NCI-H2227 treated with DMSO at 0.1 percent for 48 hours (cell line): ENCODE measurements at places on chromosomes 4 and X.
A peak's percentile ranks its signal among the peaks of the same experiment; 100 is the strongest.

DNA sequence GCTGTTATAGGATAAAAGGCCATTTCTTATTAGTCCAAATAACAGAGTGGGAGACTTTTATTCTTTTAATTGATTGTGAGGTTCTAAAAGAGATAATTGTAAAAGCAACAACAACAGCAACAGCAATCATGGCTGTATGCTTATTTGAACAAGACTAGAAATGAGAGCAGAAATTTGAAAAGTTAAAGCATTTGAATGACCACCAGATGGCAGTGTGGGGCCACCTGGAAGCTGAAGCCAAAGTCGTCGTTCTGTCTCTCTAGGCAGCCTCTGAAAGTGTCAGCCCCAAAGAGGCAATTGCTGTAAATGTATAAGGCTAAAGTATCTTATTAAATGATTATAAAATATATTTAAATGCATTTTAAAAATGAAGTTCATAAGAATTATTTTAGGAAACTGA lies 42.2 kb downstream of the SH2D1A start:
- peak; percentile 74 for DNase-seq

DNA sequence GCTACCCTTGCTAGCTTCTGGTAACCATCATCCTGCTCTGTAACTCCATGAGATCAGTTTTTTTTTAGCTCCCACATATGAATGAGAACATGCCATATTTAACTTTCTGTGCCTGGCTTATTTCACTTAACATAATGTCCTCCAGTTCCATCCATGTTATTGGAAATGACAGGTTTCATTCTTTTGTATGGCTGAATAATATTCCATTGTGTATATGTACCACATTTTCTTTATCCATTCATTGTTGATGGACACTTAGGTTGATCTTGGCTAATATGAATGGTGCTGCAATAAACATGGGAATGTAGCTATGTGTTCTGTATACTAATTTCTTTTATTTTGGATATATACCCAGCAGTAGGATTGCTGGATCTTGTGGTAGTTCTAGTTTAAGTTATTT lies 204.7 kb downstream of the BMPR1B start:
- DNase-seq: no peak

DNA sequence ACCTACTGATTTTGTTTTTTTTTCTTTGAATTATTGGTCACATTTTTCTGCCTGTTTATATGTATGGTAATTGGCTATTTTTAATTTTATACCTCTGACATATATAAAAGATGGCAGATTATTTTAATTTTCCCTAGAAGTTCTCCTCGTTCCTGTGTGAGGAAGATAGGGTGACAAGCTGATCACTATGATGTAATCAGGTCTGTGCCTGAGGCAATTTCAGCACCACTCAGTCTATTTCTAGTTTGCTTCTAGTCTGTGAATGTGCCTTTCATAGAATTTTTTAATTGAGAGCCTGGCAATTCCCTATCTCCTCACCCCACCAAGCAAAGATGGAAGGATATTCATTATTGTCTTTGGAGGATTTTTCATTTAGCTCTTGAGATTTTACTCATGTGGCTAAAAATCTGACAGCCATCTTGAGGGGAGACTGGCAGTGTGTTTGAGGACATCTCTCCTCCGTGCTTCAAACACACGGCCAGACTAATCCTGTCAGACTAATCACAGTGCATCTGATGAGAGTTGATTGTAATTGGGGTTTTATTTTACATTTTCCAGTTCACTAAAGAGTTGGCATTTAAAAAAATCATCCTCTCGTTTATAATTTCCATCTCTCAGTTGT lies 500.3 kb downstream of the TRIML1 start:
- no peak for DNase-seq

- no peak for DNase-seq
Measured at GRCh38 chr4:14308229-14308651, 680.7 kb upstream of the BOD1L1 start.

GRCh38 chr4:40912460-40913184 lies 162.9 kb downstream of the NSUN7 start:
- DNase-seq: no peak

- DNase-seq: no peak
Measured at GRCh38 chr4:152776352-152776751, 3.2 kb downstream of the TIGD4 start.

DNA sequence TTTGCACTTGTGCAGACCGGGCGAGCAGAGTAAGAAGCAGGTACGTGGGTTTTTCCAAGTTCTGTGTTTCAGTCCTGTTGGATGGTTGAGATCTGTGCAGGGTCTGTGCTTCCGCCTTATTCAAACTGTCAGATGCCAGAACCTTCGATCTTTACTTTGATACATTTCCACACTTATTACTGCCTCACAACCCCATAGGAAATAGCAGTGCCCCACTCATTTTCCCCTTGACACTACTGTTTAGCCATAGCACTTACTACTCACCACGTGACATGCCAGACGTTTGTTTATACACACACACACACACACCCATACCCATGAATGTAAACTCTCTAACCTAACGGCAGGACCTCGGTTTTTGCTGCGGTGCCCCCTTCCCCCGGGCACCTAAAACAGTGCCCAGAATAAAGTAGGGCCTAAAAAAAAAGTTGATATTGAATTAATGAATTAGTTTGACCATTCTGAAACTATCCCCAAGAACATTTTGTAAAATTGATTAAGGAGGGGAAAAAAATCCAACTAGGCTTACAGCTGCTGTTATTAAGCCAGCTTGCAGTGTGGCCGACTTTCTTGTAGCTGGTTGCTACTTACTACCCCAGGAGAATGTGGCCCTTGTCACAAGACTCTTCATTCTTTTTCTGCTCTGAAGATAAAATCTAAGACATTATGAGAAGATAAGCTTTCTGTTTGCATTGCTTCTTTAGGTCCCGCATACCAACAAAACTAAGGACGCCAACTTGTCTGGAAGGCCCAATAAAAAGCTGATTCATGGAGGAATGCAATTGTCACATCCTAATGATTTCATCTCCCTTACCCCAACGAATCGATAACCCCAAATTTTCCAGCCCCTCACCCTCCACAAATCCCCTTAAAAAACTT lies 704 bp upstream of the SEPSECS start:
- no peak for DNase-seq

DNA sequence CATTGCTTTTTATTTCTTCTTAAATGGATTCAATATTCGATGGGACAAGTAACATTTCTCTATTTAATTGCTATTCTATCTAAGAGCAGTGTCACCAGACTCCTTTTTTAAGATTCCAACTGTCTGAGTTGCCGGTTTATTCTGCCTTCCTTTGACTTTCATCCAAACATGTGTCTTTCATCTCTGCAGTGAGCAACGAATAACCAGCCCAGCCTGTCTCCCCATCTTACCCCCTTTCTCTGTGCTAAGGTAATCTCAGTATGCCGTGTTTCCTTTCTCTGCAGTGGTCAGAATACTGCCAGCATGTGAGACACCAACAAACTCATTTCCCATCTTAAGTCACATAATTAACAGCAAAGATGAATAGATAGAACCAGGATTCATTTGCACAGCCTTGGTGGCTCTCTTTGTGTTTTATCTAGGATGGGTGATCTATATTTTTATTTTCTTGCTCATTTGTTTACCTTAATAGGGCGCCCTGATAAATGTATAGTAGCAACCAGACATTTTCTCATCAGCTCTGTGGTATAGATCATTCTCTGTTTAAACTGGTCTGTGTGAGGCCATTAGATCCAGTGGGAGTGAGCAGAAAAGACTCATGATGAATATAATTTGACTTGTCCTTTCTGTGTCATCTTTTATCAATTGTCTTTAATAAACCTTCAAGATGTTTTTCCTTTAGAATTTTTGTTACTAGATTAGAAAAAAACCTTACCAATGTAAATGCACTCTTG lies 394.8 kb upstream of the IGFBP7 start:
- no peak for DNase-seq

DNA sequence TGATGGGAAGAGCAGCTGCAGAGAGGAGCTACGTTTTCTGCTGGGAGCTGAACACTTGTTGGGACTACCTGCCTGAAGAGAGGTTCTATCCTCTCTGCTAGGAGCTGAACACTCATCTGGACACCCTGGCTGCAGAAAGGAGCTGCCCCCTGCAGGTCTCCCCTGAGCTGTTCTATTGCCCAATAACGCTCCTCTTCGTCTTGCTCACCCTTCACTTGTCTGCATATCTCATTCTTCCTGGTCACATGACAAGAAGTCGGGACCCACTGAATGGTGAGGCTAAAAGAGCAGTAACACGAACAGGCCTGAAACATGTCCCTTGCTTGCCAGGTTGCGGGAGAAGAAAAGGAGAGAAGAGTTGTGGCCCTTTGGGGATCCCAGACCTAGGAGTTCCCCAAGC lies 27.8 kb downstream of the NAA11 start:
- DNase-seq: no peak

GRCh38 chr4:152898606-152899005 lies 37.5 kb upstream of the FHDC1 start:
- no peak for DNase-seq

- no peak for DNase-seq
Measured at GRCh38 chrX:46208225-46208854, 336.9 kb downstream of the ZNF674 start.

- no peak for DNase-seq
Measured at GRCh38 chr4:169045862-169046584, 36.0 kb upstream of the CBR4 start.

DNA sequence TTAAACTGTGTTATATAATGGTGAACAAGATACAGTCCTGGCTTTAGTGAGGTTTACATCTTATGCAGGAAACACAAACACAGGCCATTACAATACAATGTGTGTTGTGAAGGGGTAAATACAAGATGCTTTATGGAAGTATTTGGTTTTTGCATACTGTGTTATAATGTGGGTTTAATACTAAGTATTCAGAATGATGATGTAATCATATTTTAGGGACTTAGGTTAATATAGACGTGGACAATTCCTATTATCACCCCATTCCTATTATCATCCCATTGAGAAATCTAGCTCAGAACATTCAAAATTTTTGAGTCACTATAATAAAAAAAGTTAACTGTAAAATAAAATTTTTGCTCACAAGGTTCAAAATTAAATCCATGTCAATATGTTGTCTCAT lies 24.1 kb downstream of the MMAA start:
- no peak for DNase-seq

GRCh38 chrX:63576533-63576932 lies 208.5 kb downstream of the ARHGEF9 start:
- no peak for DNase-seq

- DNase-seq: no peak
Measured at GRCh38 chr4:4395849-4396627, 9.1 kb downstream of the NSG1 start.

DNA sequence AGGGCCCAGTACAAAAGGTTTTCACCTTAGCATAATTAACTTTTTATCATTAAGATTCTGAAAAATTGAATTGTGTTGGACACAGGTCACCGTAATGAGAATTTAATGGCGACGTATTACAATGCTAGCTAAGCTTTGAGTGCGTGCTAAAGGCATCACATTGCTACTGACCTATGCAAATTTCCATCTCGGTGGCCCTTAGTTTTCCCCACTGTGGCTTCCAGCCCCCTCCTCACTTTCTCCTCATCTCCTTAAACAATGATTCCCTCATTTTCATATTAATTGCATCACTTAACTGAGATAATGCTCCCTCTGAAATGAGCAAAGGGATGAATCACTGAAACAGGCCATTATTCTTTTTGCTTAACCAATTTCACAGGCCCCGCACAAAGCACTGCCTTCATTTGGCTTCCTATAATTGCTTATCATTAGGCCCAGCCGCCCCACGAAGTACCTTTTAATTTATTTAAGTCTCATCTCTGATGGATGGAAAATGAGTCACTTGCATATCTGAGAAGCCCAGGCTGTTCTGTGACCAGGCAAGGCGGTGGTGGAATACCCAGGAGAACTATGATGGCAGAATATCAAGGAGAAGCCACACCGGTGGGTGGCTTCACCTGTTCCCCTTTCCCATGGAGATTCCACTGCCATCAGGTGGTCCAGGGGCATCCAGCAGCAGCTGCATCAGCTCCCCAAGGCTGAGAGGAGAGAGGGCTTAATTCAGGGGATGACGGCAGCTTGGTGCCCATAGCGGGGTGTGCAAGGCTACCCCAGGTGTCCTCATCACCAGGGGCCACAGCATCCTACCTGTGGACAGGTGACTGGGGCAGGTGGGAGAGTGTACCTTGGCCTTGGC lies 223.8 kb upstream of the BOD1L1 start:
- no peak for DNase-seq

- no peak for DNase-seq
Measured at GRCh38 chr4:57220734-57221133, 110.5 kb upstream of the IGFBP7 start.

DNA sequence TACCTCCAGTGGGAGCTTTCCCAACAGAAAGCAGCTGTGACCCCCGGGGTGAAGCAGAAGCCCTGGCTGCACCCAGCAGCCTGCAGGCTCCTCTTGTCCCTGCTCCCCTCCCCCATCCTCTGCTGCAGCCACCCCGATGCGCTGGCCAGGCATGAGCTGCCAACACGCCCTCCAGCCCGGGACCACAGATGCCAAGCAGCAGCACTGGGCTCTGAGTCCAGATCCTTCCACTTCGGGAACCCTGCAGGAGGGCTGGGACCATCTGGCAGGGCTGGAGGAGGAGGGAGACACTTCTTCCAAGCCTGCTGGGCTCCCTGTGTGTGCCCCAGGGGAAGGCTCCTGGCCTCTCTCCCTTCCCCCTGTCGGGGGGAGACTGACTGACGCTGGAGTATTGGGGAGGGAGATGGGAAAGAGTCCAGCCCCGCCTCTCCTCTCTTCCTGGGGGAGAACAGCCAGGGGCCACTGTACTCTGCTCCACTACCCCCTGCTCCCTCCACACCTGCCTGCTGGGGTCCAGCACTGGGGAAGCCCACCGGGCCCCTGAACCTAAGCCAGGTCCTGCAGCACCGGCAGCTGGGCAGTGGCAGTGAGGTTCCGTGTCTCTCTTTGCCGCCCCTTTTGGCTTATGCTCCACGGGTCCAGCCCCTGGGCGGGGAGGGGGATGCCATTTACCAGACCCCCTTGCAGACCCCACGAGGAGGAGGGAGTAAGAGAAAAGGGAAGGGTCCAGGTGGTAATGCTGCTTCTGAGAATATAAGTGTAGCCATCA lies 55.7 kb downstream of the PPP2R2C start:
- no peak for DNase-seq

GRCh38 chrX:72128881-72129280 lies 2.8 kb downstream of the RTL5 start:
- DNase-seq: no peak

DNA sequence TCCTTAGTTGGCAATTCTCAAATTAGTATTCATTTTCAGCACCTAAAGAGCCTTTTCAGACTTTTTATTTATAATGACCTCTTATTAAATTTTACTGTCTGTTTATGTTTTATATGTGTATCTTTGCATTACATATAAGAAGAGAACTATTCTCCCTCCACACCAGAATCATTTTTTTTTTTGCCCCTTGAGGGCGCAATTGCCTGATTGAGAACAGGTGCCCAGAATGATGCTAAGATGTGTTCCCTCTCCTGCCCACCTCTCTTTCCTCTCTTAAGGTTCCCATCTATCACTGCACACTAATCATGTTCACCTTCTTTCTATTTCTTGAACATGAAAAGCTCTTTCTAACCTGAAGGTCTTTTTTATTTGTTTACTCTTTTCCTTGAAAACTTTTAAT lies 44.2 kb upstream of the ADAM29 start:
- peak; percentile 15 for DNase-seq
